ENCODE measurements at places on chromosomes 6 and 20.

DNA sequence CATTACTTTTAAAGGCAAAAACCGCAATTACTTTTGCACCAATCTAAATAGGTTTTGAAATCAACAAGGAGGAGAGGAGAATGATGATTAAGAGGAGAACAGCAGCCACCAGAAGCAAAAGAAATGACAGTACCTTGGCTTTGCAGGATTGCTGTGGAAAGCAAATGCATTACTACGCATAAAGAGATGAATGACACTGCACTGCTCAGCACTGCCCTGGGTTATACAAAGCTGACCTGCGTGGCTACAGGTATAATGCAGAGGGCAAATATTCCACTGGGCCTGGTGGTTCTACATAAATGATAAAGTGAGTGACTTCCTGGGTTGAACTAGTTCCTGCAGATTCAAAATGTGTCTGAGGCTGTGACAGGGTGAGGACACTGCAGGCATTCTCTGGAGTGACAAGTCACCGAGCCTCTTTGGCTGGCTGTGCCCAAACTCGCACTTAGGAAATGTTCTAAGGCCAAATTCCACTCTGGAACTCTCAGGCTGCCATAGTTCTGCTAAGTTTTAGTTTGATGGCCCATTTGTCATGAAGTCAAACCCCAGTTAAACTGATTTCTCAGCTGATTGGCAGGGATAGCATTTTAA lies 78.6 kb downstream of the INSM1 start:
- no peak for DNase-seq

GRCh38 chr20:42923348-42923918 lies 266.3 kb downstream of the PTPRT start:
- DNase-seq, result no peak

- DNase-seq, result no peak
Observed at GRCh38 chr20:4951299-4951698, 50.0 kb downstream of the SLC23A2 start.

DNA sequence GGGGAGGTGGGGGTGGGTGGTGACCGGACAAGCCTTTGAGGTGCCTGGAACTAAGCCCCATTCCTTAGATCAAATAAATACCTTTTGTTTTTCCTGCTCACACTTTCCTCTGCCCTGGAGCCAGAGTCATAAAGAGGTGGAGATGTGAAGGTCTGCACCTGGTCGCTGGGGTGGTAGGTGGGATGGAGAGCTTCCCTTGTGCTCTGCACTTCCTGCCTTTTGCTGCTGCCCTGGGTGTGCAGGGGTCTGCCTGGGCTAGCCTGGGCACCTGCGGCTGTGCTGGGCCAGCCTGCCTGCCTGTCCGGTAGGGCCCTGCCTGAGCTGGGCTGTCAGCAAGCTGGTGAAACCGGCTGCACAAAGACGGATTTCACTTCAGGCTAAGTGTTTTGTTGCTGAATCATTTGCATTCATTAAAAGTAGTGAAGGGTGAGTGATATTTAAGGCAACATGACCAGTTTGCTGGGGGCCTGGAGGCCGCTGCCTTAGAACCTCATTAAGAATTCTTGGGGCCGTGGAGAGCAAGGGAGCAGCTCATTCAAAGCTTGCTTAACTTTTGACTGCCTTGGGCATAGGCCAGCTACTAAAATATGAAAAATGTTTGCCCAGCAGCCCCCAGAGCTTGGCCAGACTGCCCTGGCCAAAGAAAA lies 20.5 kb downstream of the PTK7 start:
- no peak for DNase-seq

GRCh38 chr6:85400331-85400730 lies 49.6 kb upstream of the NT5E start:
- no peak for DNase-seq

- DNase-seq, result no peak
Observed at GRCh38 chr6:156028335-156029131, 572.9 kb upstream of the NOX3 start.
